ENCODE measurements at places on chromosomes 5 and 9.

DNA sequence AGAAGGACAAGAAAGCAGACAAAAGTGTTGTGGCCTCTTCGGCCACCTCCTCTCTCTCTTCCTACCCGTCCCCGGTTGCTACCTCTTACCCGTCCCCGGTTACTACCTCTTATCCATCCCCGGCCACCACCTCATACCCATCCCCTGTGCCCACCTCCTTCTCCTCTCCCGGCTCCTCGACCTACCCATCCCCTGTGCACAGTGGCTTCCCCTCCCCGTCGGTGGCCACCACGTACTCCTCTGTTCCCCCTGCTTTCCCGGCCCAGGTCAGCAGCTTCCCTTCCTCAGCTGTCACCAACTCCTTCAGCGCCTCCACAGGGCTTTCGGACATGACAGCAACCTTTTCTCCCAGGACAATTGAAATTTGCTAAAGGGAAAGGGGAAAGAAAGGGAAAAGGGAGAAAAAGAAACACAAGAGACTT, 2.4 kb downstream of the EGR1 start:
- peak overlapping the region; percentile 90 for H3K4me3 ChIP-seq
- DNase-seq, result no peak
- H3K4me1 ChIP-seq, result peaks cover 33% of the 10 kb centered on the region

DNA sequence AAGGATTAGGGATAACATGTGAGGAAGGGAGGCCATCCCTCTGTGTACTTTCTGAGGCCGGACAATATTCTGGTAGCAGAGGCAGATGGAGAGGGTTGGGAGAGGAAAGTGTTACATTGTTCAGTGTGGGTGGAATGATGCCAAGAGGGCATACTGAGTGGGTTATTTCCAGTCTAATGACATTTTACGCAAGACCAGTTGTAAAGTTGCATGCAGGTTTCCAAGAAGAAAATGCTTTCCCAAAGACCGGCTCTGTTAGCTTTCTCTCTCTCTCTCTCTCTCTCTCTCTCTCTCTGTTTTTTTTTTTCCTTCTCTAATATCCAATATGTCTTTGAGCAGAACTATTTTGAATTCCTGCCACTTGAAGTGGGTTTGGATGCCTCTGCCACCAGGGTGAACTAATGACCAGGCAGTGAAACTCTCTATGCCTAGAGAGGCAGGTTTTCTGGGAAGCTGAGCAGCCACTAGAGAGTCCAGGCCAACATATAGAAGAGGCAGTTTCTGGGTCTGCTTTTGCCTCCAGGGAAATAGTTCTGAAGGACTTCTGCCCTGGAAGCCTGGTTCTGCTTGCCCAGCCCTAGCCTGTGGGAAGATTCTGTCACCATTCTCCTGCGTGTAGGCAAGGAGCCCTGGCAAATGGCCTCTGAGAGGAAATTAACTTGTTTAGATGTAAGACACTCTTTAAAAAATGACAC, 24.4 kb upstream of the ZNF366 start:
- peaks cover 2% of the 10 kb centered on the region for H3K36me3 ChIP-seq
- H3K27ac ChIP-seq, result peak overlapping the region; percentile 74
- no peaks in the 10 kb centered on the region for H3K4me1 ChIP-seq
- DNase-seq, result no peak

DNA sequence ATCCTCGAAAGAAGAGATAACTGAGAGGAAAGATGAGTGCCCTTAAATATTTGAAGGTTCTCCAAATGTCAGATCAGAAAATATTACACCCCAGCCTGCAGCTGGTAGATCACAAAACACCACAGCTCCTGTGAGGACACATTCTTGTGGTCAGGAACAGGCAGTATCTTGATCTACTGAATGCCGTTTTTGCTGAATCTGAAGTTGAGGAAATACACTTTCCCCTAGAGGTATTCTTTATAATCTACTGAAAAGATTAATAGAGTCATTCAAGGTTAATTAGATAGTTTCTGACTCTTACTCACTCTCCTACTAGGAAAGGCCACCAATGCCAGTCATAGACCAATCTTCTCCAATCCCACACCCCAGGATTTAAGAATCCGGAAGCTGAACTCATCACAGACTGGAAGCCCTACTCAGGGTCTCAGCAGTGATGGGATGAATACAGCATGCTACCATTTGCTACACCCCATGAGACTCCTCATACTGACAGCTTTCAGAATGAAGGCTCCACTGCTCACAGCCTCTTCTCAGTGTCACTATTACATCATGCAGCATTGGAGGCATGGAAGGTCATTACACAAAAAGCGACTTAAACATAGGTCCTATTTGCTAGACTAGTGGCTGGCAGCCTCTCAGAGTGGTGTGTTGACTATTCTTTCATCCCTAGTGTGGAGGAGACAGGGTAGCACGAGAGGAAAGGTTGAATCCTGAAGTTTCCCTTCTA, 143.9 kb upstream of the SLC1A3 start:
- H3K27ac ChIP-seq, result no peak overlapping the region
- no peaks in the 10 kb centered on the region for H3K27me3 ChIP-seq
- no peak overlapping the region for H3K4me3 ChIP-seq
- H3K36me3 ChIP-seq, result no peaks in the 10 kb centered on the region
- no peaks in the 10 kb centered on the region for H3K4me1 ChIP-seq
- DNase-seq, result no peak

GRCh38 chr9:101925498-101925897, 187.1 kb upstream of the GRIN3A start:
- H3K27ac ChIP-seq, result no peak overlapping the region
- H3K27me3 ChIP-seq, result peaks cover 31% of the 10 kb centered on the region
- no peak overlapping the region for H3K4me3 ChIP-seq
- no peaks in the 10 kb centered on the region for H3K36me3 ChIP-seq

Data from neural crest cell (in vitro differentiated cells).